ENCODE measurements at places on chromosomes 2 and 18.

GRCh38 chr2:72220170-72220569 lies 72.5 kb upstream of the CYP26B1 start:
- DNase-seq: peak; percentile 62

- DNase-seq: no peak
These were observed 149.4 kb upstream of the NDUFV2 start for GRCh38 chr18:8952769-8953760.

GRCh38 chr2:10240911-10241610 lies 61.6 kb upstream of the HPCAL1 start:
- DNase-seq: no peak

DNA sequence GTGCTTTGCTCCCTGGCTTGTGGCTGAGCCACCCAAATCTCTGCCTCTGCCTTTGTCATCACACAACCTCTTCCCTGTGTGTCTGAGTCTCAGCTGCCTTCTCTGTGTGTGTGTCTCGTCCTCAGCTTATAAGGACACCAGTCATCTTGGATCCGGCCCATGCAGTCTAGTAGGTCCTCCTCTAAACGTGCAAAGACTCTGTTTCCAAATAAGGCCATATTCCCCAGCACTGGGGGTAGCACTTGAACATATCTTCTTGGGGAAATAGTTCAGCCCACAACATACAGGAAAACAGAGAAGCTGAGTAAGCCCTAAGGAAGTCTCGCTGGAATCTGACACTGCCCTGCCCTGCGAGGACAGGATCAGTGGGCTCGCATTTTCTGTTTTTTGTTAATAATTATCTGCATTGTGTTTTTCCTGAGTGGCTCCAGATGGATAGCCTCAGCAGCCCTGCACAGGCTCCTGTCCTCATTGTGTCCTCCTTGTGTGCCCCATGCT lies 42.1 kb downstream of the MTCL1 start:
- DNase-seq: no peak

DNA sequence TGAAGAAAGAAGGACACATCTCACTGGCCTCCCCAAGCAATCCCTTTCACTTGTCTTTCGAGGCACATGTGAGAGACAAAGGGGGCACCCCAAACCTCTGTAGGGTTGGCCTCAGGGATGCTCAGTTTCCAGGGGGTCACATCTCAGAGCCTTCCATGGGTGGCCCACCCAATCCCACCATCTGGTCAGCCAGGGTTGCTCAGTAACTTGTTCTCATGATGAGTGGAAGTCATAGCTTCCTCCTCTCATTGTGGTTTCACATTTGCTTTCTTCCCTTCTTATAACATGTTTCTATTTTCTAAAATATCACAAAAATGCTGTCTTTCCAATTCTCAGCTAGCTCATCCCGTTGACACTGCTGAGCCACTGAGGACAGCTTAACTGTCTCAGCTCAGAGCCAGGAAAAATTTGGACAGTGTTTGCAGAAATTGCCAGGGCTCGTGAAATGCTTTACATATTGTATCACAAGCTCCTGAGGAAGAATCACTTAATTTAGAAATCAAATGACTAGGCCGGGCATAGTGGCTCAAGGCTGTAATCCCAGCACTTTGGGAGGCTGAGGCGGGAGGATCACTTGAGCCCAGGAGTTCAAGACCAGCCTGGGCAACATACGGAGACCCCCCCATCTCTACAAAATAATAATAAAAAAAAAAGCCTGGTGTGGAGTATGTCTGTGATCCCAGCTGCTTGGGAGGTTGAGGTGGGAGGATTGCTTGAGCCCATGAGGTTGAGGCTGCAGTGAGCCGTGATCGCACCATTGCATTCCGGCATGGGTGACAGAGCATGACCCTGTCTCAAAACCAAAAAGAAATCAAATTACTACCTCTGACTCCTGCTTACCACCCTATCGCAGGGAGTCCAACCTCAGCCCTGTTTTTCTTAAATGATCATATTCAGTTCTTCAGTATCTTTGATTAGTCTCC lies 129.3 kb downstream of the PRKCE start:
- DNase-seq: no peak

DNA sequence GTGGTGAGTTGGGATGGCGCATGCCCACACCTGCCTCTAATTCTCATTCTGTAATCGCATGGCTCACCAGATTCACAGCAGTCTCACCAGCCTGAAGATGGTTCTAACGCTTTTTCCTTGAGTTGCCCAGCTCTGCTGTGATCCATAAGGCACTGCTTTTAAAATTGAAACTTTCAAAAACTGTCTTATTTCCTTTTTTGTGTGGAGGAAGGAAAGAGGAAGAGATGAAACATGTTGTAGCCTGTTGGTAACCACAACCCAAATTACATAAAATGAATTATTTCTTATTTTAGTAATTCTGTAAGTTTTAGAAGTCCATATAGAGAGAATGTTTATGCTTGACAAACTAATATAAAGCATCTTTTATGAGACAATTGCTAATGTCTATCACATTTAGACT lies 165.4 kb downstream of the RBM43 start:
- DNase-seq: no peak

DNA sequence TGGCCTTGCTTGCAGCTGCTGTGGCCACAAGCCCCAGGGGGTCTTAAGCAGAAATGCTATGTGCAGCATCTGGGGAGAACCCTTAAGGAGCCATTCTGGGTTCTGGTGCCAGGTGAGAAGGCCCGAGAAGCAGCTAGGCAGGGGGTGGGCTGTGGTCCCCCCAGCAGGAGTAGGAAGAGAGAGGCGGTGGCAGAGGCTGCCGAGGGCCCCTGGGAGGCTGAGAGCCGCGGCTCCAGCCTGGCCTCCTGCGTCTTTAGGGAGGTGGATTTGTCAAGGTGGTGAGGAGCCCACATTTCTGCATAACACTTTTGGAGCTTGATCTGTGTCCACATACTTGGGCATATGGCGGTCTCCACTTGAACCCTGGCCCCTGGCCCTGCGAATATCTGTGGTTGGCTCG lies 196.5 kb downstream of the TWIST2 start:
- no peak for DNase-seq

- no peak for DNase-seq
These were observed 35.1 kb downstream of the MAL start for GRCh38 chr2:95060446-95061118.

DNA sequence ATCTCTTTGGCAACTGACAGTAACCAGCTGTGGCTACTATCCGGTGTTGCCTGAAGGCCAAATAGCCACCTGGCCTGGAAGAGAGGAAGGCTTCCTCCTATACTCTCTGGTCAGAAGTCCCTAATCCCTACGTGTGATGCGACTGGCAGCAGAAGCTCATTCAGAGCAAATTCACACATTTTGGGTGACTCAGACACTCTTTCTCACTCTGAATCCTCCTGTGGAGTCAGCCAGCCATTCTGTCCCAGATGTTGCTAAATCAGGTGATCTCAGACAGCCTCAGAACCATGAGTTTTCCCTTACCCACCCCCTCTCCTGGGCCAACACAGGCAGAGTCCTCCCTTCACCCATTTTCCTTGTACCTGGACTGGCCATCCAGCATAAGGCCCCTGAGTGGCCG lies 34.7 kb downstream of the CFAP53 start:
- DNase-seq: no peak

GRCh38 chr2:199692489-199692888 lies 158.5 kb downstream of the FTCDNL1 start:
- no peak for DNase-seq

GRCh38 chr2:187079901-187080300 lies 230.9 kb upstream of the ZSWIM2 start:
- DNase-seq: no peak

GRCh38 chr18:23861326-23861725 lies 153.2 kb upstream of the TTC39C start:
- no peak for DNase-seq

- no peak for DNase-seq
These were observed 26.8 kb upstream of the E2F6 start for GRCh38 chr2:11492720-11493119.

- DNase-seq: peak; percentile 24
These were observed 84.9 kb downstream of the ACKR3 start for GRCh38 chr2:236654496-236654895.

DNA sequence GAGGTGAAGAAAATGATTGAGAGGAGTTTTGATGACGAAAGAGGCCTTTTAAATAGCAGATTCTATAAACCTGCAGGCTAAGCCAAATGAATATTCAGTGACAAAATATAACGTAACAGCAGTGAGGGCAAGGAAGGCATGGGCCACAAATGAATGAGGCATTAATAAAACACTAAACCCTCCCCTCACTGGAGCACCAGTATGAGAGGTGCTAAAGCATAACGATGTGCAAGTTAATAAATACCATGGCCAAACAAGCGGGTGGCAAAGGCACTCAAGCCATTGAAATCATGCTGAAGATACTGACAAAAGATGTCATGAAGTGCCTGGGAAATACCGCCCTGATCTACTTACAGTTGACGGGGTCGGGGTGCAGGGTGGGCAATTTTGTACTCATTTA lies 30.2 kb upstream of the LONRF2 start:
- DNase-seq: no peak

GRCh38 chr2:6946722-6947121 lies 29.5 kb downstream of the RNF144A start:
- DNase-seq: no peak

GRCh38 chr18:45755934-45756333 lies 32.0 kb downstream of the SLC14A1 start:
- DNase-seq: no peak

DNA sequence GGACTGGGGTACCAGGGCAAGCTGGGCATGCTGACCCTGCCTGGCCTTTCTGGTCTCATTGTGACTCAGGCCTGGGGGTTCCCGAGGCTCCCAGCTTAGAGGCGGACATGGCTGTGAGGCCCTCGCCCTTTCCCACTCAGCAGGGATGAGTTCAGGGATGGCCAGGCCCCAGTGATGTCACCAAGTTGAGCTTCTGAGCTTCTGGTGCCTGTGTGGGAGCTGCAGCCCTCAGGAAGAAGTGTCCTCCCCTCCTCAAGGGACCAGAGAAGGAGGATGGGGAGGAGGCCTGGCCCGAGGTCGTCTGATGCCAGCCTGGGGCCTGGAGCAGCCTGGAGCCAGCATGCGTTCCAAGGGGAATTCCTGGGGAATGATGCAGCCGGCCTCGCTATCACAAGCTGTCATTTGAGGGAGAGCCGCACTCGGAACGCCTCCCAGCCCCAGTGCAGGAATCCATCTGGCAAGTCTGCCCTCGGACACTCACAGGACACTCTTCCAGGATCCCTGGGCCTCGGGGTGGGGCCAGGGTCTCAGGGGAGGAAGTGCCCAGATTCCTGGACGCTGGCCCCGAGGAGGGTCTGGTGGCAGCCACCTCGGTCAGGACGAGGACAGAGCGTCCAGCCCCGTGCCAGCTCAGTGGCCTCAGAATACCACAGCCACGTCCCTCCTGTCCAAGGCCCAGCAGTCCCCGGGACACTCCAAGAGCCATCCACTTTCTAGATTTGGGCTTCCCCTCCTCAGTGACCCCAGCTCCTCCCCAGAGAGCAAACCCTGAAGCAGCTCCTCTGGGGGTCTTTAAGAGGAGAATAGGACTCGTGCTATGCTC lies 61.2 kb upstream of the GPC1 start:
- no peak for DNase-seq

GRCh38 chr18:23306822-23307221 lies 146.3 kb upstream of the RIOK3 start:
- DNase-seq: no peak

DNA sequence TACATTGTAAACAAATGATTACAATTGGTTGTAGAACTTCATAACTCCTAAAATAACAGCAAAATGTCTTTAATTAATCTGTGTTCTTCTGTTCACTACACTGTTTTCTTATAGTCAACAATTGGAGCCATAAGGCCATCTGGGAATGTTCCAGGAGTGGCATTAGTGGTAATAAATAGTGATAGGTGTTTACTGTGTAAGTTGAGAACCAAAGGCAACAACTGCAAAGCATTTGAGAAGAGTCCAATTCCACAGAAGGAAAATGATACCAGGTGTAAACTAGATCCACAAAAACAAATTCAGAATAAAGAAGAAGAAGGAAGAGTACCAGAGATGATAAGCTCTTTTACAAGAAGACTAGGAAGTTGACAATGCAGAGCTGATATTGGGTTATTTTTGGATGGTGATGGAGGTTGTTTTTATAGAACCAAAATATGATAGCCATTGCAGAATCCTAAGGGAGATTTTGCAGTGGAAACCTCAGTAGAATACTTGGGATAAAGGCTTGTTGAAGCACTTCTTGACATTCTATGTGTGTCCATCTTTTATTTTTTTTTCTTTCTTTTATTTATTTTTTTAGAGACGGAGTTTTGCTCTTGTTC lies 52.9 kb downstream of the ANTXR1 start:
- DNase-seq: no peak

DNA sequence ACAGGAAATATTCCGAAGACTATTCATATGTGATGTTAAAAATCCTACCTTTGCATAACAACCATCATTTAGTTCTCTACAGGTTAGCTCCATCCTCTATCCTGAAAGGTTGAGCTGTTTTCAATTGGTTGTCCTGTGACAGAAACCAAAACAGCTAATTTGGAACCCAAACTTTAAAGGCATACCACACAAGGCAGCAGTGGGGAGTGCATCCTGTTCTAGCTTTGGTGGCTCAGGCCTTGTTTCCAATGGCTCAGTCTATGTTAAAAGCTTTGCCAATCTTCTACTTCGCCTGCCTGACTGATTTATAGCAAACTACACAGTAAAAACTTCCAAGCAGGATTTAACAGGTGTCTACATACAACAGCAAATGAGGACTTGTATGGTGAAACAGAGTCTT lies 3.2 kb downstream of the CD226 start:
- no peak for DNase-seq

DNA sequence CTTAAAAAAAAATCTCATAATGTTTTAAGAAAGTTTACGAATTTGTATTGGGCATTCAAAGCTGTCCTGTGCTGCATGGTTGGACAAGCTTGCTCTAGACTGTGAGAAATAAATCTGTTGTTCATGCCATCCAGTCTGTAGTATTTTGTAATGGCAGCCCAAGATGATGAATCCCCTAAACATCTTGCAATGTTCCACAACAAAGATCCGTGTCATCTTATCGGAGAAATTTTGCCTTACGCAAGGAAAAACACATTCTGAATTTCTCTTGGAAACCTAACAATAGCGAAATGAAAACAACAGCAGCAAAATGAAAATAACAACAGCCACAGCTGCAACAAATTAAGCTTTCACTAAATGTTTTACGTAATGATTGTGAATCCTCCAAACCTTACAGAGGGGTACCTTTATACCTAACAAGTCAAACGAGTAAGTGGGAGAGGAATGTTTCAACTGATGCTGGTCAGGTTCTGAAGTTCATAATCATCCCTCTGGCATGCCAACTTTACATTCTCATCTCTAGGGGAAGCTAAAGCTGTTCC lies 76.1 kb upstream of the RNU4ATAC start:
- DNase-seq: no peak

- DNase-seq: peak; percentile 90
These were observed 1.7 kb upstream of the SMAD7 start for GRCh38 chr18:48952287-48953103.

DNA sequence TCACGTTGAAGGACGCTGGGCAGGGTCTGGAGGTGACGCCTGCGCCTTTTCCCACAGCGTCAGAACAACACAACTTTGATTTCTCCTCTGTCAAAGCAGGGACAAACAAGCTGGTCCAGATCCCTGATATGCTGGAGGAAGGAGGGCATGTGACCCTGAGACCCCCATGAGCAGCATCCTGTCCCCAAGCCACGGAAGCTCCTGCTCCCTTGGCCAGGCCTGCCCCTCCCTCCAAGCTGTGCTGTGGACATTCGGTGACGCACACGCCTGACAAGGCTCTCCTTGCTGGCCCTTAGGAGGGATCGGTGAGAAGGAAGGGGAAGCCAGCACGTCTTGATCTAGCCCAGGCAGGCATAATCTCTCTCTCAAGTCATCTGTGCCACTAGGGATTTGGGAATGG lies 11.3 kb downstream of the MLPH start:
- DNase-seq: no peak

Data from ecto neural progenitor cell (in vitro differentiated cells).